ENCODE measurements at places on chromosomes 12 and 14. TPM values are rescaled to one million over a fixed set of nuclear protein-coding genes. Genes with fewer than 3 reads are reported as not detected.

DNA sequence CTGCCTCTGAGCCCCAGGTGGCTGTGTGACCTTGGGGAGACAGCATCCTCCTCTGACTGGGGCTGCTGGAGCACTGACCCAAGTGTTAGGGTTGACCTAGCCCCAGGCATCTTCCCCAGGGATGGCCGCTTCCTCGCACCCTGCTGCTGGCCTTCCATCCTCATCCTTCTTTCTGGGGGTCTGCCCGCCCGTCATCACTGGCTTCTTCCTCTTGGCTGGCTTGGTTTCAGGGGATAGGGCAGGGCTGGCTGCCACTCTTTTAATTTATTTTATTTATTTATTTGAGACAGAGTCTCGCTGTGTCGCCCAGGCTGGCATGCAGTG is 3.5 kb downstream of the TEDC1 start:
- no peaks in the 10 kb centered on the region for H3K36me3 ChIP-seq
- no peak for DNase-seq
- H3K27ac ChIP-seq: no peak overlapping the region

- no peak overlapping the region for H3K27ac ChIP-seq
- no peak for DNase-seq
- no peaks in the 10 kb centered on the region for H3K4me1 ChIP-seq
- no peak overlapping the region for H3K4me3 ChIP-seq
These were observed 56.2 kb downstream of the NTF3 start for GRCh38 chr12:5487948-5488625.

GRCh38 chr14:52399921-52400595 is 85.9 kb downstream of the PTGER2 start:
- no peak overlapping the region for H3K27ac ChIP-seq
- H3K27me3 ChIP-seq: 0 out of 2 replicates have a peak, but pooled peaks cover 8% of the 10 kb centered on the region
- DNase-seq: no peak
- H3K4me3 ChIP-seq: no peak overlapping the region
- no peaks in the 10 kb centered on the region for H3K36me3 ChIP-seq
- no peaks in the 10 kb centered on the region for H3K4me1 ChIP-seq

- no peak for DNase-seq
- no peaks in the 10 kb centered on the region for H3K36me3 ChIP-seq
- no peaks in the 10 kb centered on the region for H3K27me3 ChIP-seq
- no peak overlapping the region for H3K4me3 ChIP-seq
These were observed 33.6 kb downstream of the CDKL1 start for GRCh38 chr14:50362764-50363713.

DNA sequence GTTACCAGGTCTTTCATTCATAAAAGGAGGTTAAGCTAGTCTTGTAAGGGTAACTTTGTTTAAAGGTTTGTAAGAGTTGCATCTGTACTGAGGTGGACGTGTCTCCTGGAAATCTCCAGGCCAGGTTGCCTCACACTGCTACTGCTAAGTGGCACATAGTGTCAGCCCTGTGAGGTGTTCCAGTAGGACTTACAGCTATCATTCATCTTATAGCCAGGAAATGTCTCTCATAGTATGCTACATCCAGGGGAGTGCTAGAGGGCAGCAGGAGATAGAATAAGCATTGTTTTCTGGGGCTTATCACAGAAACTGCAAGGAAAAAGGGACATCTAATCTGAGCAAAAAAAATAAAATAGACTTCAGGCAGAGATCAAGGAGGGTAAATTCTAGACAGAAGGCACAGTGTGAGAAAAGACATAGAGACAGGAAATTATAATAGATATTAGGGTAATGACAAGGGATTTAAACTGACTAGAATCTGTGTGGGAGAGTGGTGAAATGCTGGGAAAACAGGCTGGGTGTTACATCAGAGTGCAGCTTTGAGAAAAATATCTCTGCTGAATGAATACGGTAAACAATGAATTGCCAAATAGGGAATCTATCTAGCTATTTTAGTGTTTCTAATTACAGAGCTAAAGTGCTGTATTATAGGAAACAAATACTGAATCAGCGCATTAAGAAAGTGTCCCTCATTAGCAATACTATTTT is 205.1 kb upstream of the ABCD2 start:
- DNase-seq: no peak
- no peaks in the 10 kb centered on the region for H3K27me3 ChIP-seq
- H3K27ac ChIP-seq: peak overlapping the region; percentile 29

- peaks cover 5% of the 10 kb centered on the region for H3K27me3 ChIP-seq
- DNase-seq: no peak
- H3K4me3 ChIP-seq: no peak overlapping the region
- H3K4me1 ChIP-seq: no peaks in the 10 kb centered on the region
- no peaks in the 10 kb centered on the region for H3K36me3 ChIP-seq
- H3K27ac ChIP-seq: no peak overlapping the region
These were observed 2.8 kb upstream of the CYP46A1 start for GRCh38 chr14:99681101-99681831.

- H3K36me3 ChIP-seq: no peaks in the 10 kb centered on the region
- DNase-seq: peak; percentile 97
- peak overlapping the region; percentile 96 for H3K27ac ChIP-seq
- H3K27me3 ChIP-seq: no peaks in the 10 kb centered on the region
These were observed 1.5 kb upstream of the KRT5 start for GRCh38 chr12:52521568-52522266.

DNA sequence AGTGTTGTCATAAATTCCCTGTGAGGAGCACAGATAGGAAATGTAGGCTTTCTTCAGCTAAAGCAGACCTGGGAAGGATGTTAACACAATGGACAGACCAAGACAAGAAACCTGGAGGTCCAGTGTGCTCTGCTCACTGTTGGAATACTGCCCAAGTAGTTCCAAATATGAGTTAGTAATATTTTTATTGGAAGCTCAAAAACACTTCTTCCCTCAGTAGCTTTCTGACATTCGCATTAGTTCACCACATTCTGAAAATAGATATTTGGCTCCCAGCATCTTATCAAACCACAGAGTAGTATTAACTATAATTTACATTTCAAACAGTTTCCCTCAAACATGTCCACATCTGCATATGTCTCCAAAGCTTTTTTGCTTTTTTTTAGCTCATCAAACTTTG is 74.8 kb upstream of the PYGL start:
- no peaks in the 10 kb centered on the region for H3K36me3 ChIP-seq
- H3K27ac ChIP-seq: no peak overlapping the region
- no peak overlapping the region for H3K4me3 ChIP-seq
- no peaks in the 10 kb centered on the region for H3K27me3 ChIP-seq
- DNase-seq: no peak

DNA sequence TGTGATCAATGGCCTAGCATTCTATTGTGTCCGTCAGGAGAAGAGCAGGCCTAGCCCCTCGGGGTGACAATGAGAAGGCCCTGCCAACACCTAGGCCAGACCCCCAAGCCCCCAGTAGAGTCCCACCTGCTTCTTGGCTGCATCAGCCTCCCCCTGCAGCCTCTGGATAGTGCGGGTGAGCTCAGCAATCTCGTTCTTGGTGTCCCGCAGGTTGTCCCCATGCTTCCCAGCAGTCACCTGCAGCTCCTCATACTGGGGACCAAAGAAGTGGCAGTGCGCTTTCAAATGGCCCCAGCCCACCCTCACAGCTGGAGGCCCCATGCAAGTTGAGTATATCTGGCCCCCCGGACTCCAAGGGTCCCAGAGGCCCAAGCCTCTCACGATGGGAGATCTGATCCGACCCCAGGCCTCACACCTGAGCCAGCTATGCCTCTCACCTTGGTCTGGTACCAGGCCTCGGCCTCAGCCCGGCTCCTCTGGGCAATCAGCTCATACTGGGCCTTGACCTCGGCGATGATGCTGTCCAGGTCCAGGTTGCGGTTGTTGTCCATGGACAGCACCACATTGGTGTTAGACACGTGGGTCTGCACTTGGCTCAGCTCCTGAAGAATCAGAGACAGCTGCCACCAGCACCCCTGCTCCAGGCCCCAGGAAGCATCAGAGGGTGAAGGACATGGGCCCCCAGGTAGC is 10.0 kb upstream of the KRT4 start:
- DNase-seq: no peak
- peaks cover 10% of the 10 kb centered on the region for H3K4me1 ChIP-seq
- no peak overlapping the region for H3K4me3 ChIP-seq
- H3K27ac ChIP-seq: no peak overlapping the region
- H3K27me3 ChIP-seq: no peaks in the 10 kb centered on the region
- H3K36me3 ChIP-seq: no peaks in the 10 kb centered on the region

GRCh38 chr12:29402437-29402836 is 21.5 kb upstream of the ERGIC2 start:
- no peak for DNase-seq
- no peaks in the 10 kb centered on the region for H3K4me1 ChIP-seq
- no peak overlapping the region for H3K4me3 ChIP-seq
- no peaks in the 10 kb centered on the region for H3K27me3 ChIP-seq
- no peak overlapping the region for H3K27ac ChIP-seq
- H3K36me3 ChIP-seq: no peaks in the 10 kb centered on the region

- no peak overlapping the region for H3K4me3 ChIP-seq
- no peaks in the 10 kb centered on the region for H3K4me1 ChIP-seq
- H3K27ac ChIP-seq: no peak overlapping the region
These were observed 128.8 kb downstream of the SYNE2 start for GRCh38 chr14:63981569-63981968.

- no peaks in the 10 kb centered on the region for H3K36me3 ChIP-seq
- peak; percentile 43 for DNase-seq
- no peaks in the 10 kb centered on the region for H3K27me3 ChIP-seq
- peaks cover 64% of the 10 kb centered on the region for H3K4me1 ChIP-seq
- H3K4me3 ChIP-seq: peak overlapping the region; percentile 21
- peak overlapping the region; percentile 96 for H3K27ac ChIP-seq
These were observed 84.0 kb downstream of the SAMD4A start for GRCh38 chr14:54650959-54651351.

DNA sequence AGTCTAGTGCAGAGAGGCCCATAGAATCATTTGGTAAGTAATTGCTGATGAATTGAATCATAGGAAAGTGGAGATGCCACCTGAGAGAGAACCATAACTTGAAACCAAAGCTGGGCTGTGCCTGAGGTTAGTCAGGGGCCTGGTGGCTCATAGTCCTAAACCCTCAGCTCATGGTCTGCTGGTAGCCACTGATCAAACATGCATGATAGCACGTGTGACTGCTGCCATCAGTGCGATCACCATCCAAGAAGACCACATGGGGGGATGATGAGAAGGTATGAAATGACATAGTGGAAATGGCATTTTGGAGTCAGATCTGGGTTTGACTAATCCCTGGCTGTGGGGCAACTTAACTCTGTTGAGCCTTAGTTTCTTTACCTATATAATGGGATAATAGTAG is 190.5 kb downstream of the CACNA1C start:
- H3K27ac ChIP-seq: no peak overlapping the region
- H3K27me3 ChIP-seq: peaks cover 100% of the 10 kb centered on the region
- no peaks in the 10 kb centered on the region for H3K36me3 ChIP-seq

GRCh38 chr12:51242120-51242519 is 3.5 kb downstream of the DAZAP2 start:
- peaks cover 17% of the 10 kb centered on the region for H3K36me3 ChIP-seq
- no peak overlapping the region for H3K27ac ChIP-seq
- H3K4me1 ChIP-seq: peaks cover 20% of the 10 kb centered on the region
- H3K4me3 ChIP-seq: no peak overlapping the region

- H3K36me3 ChIP-seq: no peaks in the 10 kb centered on the region
- no peaks in the 10 kb centered on the region for H3K27me3 ChIP-seq
- H3K4me1 ChIP-seq: no peaks in the 10 kb centered on the region
- H3K4me3 ChIP-seq: no peak overlapping the region
- H3K27ac ChIP-seq: no peak overlapping the region
These were observed 614.3 kb upstream of the MDGA2 start for GRCh38 chr14:48289701-48290100.

DNA sequence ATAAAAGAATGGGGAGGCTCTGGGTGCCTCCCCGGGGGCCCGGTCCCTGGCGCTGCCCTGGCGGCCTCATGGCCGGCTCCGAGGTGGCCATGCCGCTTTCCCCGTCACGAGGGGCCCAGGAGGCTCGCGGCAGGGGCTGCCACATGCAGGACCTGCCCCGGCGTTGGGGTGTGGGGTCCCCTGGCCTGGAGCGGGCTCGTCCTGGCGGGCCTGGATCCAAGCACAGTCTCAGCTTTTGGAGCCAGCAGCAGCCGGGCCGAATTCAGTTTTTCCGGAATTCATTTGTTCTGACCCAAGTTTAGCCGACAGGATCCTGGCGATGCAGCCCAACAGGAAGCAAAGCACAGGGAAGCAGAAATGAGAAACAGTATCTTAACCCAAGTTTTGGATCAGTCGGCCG is 26.4 kb upstream of the AEBP2 start:
- H3K4me3 ChIP-seq: no peak overlapping the region
- no peaks in the 10 kb centered on the region for H3K27me3 ChIP-seq
- DNase-seq: no peak
- no peak overlapping the region for H3K27ac ChIP-seq

- H3K4me3 ChIP-seq: no peak overlapping the region
- no peaks in the 10 kb centered on the region for H3K36me3 ChIP-seq
- peaks cover 21% of the 10 kb centered on the region for H3K27me3 ChIP-seq
- no peak for DNase-seq
These were observed 26.9 kb downstream of the FIGNL2 start for GRCh38 chr12:51821440-51822260.

GRCh38 chr12:111664961-111665865 is 20.5 kb downstream of the BRAP start:
- no peak overlapping the region for H3K4me3 ChIP-seq
- H3K27me3 ChIP-seq: no peaks in the 10 kb centered on the region
- peaks cover 12% of the 10 kb centered on the region for H3K36me3 ChIP-seq
- no peaks in the 10 kb centered on the region for H3K4me1 ChIP-seq

DNA sequence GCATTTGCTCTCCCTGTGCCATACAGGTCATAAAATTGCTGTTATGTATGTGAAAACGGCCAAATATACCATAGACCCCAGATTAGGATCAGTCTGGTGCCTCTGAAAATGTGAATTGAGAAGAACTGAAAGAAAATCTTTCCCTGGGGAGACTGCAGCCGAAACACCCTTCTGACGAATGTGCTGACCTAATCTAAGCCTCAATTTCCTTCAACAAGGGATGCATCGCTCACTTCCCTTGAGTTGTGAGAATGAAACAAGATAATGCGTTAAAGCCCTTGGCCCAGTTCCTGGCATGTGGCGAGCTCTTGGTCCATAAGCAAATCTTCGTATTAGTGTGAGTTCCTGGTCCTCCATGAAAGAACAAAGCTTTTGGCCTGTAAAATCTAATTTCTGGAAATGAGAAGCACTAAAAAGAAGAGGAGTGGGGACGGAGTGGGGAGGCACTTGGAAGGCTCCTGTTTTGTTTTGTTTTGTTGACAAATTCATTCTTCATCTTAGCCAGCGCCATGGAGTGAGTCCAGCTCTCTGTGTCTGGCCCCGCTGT is 49.5 kb upstream of the RTRAF start:
- no peaks in the 10 kb centered on the region for H3K27me3 ChIP-seq
- no peaks in the 10 kb centered on the region for H3K4me1 ChIP-seq
- H3K27ac ChIP-seq: no peak overlapping the region

GRCh38 chr12:53172352-53172751 is 8.2 kb upstream of the ZNF740 start:
- no peak overlapping the region for H3K27ac ChIP-seq
- peaks cover 14% of the 10 kb centered on the region for H3K4me1 ChIP-seq
- H3K36me3 ChIP-seq: no peaks in the 10 kb centered on the region
- H3K27me3 ChIP-seq: no peaks in the 10 kb centered on the region
- no peak for DNase-seq

KLHDC2 gene
- total RNA-seq: 45.8 TPM

ZNF268 gene
- total RNA-seq: 14.7 TPM

ACSS3 gene
- 9.4 TPM for total RNA-seq

TC2N gene
- total RNA-seq: 7.7 TPM

PLEKHD1 gene
- 0.65 TPM for total RNA-seq

GPR65 gene
- not detected for total RNA-seq

GPRC5A gene
- total RNA-seq: 468 TPM

PTGR2 gene
- 21.8 TPM for total RNA-seq

SERPINA10 gene
- total RNA-seq: not detected

FAM90A1 gene
- total RNA-seq: 1.6 TPM

AACS gene
- 48.5 TPM for total RNA-seq

SLC25A21 gene
- total RNA-seq: 0.38 TPM

TMPRSS12 gene
- total RNA-seq: not detected

CLEC4E gene
- total RNA-seq: not detected

SSTR1 gene
- total RNA-seq: 0.50 TPM
